Renal pelvis (tissue), 12 donors: ENCODE measurements at places on chromosomes 6 and 20. TPM values are rescaled to one million over a fixed set of nuclear protein-coding genes. Genes with fewer than 3 reads are reported as not detected.

- DNase-seq = peak; percentile 59
Measured at GRCh38 chr6:109526905-109527628, 44.0 kb upstream of the ZBTB24 start.

GRCh38 chr20:4120921-4121321, 105.6 kb upstream of the RNF24 start:
- DNase-seq = no peak

- no peak for DNase-seq
Measured at GRCh38 chr6:150243620-150244314, 100.9 kb downstream of the PPP1R14C start.

- DNase-seq = no peak
Measured at GRCh38 chr6:127796713-127797112, 104.1 kb downstream of the THEMIS start.

DNA sequence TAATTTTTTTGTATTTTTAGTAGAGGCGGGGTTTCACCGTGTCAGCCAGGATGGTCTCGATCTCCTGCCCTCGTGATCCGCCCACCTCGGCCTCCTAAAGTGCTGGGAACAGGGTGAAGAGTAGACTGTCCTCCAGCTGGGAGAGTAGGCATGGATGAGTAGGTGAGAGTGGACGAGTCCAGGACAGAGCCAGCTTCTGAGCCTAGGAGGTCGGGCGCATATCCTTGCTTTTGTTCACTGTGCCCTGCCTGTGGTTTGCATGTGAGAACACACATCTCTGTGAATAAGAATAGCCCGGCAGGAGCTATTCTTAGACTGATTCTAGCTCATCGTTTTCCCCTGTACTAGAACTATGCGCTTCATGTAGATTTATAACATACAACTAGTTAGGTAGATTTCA, 78.3 kb downstream of the RPP40 start:
- DNase-seq = no peak

GRCh38 chr20:59945175-59945574, 5.0 kb downstream of the FAM217B start:
- DNase-seq = no peak

DNA sequence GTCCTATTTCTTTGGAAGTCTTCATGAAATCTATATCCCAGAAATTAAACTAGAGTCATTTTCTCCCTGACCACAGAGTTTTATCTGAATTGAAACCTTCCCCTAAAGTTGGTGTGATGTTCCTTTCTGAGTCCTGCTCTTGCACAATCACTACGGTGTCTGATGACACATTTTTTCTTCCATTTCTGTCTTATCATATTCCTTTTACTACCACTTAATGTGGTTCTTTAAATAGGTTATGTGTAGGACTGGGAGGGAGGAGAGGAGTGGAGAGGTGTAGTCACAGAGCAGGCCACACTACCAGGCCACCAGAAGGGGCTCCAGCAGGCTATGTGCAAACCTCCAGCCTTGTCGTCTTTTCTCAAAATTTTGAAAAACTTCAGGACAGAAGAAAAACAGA, 39.7 kb upstream of the ATXN1 start:
- DNase-seq = no peak

GRCh38 chr6:24867104-24867703, 68.5 kb upstream of the ARMH2 start:
- DNase-seq = no peak

- DNase-seq = peak; percentile 9
Measured at GRCh38 chr6:11535801-11536230, 1.7 kb upstream of the TMEM170B start.

- no peak for DNase-seq
Measured at GRCh38 chr6:105872249-105872648, 213.9 kb upstream of the PRDM1 start.

DNA sequence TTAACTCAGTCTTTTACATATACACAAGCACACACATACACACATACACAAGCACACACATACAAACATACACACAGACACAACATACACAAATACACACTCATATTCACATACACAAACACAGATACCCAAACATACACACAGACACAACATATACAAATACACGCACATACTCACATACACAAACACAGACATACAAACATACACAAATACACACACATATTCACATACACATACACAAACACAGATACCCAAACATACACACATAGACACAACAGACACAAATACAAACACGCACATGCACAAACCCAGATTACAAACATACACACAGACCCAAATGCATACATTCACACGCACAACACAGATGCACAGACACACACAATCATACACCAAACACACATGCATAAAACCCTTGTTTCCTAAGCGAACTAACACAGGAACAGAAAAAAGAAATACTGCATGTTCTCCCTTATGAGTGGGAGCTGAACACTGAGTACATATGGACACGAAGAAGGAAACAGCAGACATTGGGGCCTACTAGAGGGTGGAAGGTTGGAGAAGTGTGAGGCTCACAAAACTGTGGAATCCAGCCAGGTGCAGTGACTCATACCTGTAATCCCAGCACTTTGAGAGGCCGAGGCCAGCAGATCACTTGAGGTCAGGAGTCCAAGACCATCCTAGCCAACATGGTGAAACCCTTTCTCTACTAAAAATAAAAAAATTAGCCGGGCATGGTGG, 34.2 kb downstream of the PIM1 start:
- no peak for DNase-seq

- no peak for DNase-seq
Measured at GRCh38 chr6:131383421-131384411, 189.3 kb upstream of the ARG1 start.

DNA sequence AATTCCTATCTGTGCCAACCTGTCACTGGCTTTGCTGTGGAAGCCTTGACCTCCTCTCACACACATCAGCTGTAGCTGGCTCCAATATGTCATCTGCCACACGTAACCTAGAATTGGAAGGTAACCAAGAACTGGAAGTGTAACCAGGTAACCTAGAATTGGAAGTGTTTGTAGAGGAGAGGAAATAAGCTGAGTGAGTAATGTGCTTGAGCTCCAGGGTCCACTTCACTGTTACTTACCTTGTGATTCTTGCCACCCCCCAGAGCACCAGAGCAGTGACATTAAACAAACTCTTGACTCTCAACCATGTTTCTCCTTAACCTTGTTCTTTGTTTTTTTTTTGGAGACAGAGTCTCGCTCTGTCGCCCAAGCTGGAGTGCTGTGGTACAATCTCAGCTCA, 350.5 kb downstream of the NRN1 start:
- no peak for DNase-seq

GRCh38 chr6:111743862-111744692, 129.2 kb downstream of the FYN start:
- DNase-seq = no peak

- DNase-seq = peak; percentile 4
Measured at GRCh38 chr6:101208152-101208551, 185.4 kb upstream of the GRIK2 start.

DNA sequence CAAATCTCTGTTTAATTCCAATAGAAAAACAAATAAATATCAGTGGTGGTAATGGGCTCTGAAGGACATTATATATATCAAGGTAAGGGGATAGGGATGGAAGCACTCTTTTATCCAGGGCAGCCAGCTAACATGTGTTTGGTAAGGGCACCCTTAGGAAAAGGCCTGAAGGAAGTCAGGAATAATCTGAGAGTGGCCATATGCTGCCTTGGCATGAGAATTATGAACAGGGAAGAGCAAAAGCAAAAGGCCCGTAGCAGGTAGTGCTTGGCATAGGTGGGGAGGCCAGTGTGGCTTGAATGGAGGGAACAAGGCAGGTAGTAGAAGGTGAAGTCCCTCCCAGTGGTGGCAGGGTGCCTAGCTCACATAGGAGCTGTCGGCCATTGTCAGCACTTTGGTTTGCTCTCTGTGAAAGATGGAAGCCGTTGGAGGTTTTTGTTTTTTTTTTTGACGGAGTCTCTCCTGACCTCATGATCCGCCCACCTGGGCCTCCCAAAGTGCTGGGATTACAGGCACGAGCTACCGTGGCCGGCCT, 39.6 kb upstream of the CSE1L start:
- no peak for DNase-seq

The CLDN20 gene
- polyA plus RNA-seq = 3.5 TPM

The TNNC2 gene
- polyA plus RNA-seq = 0.66 TPM

The KHDC3L gene
- not detected for polyA plus RNA-seq

The PHACTR1 gene
- polyA plus RNA-seq = 23.6 TPM

The GLP1R gene
- polyA plus RNA-seq = 0.93 TPM

The ADTRP gene
- polyA plus RNA-seq = 1.7 TPM
